ENCODE measurements at places on chromosomes 4 and X.

DNA sequence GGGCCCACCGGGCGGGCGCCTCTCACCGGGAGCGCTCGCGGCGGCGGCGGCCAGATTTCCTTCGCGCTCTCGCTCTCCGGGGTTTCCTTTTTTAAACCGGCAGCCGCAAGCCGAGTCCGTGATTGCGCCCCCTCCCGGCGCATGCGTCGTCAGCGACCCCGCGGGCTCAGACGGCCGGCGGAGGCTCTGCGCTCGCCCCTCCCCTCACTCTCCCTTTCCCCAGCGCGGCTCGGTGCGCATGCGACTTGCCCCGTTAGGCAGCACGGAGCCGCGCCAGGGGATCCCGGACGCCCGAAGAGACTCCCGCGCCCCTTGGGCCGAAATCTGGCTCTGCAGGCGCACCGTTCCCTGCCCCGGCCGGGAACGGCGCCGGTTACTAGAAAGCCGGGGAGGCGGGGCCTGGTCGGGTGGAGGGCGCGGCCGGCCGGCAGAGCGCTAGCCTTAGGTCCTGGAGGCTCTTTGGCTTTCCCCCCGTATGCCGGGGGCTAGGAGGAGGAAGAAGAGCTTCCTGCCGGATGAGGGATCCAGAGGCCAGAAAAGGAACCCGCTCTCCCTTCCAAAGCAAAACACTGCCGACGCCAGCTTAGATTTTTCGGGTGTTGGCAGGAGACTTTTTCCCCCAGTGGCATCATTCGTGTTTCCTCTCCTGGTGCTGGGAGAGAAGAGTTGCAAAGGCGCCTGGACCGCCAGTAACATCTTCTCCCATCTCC is at the start of gene CLOCK:
CLOCK (minus strand) TSS at position 154 of the 710 bp plus-strand sequence. CDS start 64,124 bp downstream, outside the sequence.
- DNase-seq, result peak; percentile 77
- H3K27ac ChIP-seq, result peak within 1 kb of the TSS; percentile 85
- H3K27me3 ChIP-seq, result no peaks in the 10 kb centered on the region
- H3K36me3 ChIP-seq, result no peaks in the 10 kb centered on the region

DNA sequence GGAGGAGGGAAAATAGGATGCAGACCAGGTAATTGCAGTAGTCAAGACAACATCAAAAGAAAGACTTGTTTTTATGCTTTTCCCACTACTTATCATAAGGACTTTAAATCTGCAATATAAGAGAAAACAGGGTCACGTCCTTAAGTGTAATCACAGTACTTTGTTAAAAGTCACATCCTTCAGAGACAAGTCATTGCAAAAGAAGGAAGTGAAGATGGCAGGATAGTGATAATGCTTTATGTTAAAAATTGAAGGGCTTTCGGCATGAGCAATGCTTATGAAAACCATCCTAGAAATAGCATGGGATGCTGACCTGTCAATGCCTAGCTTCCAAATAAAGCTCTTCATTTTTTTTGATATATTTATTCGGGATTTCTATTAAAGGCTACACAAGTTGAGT is 110.2 kb upstream of the TENM3 start:
- DNase-seq, result no peak
- no peaks in the 10 kb centered on the region for H3K4me1 ChIP-seq
- H3K36me3 ChIP-seq, result no peaks in the 10 kb centered on the region
- H3K27ac ChIP-seq, result no peak overlapping the region

DNA sequence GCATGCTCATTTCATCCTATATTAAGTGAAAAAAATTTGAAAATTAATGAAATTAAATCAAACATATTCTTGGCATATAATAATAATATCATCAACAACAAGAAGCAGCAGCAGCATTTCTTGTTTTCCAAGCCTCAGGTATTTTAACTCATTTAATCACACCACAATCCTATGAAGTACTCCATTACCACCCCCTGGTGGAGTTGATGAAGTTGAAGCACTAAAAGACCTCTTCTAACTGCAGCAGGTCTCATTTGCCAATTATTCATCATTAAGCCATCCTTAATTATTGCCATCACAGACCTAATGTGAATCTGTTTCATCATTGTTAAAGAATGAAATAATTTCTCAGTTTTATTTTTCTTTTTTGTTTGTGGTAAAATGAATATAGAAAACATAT is 801.4 kb upstream of the GRID2 start:
- DNase-seq, result no peak
- H3K36me3 ChIP-seq, result no peaks in the 10 kb centered on the region
- H3K27me3 ChIP-seq, result no peaks in the 10 kb centered on the region
- no peak overlapping the region for H3K27ac ChIP-seq
- H3K4me1 ChIP-seq, result no peaks in the 10 kb centered on the region
- H3K4me3 ChIP-seq, result no peak overlapping the region

DNA sequence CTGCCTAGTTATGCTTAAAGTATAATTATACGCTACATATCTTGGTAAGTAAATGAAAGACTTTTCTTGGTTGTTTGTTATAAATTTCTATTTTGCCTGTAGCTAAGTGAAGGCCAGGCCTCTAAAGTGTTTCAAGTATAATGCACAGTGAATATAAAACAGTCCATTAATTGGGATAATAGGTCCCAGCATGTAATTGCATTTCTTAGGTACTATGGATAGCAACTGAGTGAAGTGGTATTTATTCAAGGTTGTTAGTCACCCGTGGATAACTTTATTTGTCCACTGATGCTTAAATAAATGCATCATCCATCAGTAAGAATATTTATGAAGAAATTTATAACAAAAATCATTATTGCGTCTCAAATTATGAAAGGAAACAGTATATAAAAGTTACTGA is 59.1 kb downstream of the TEX13C start:
- no peak overlapping the region for H3K27ac ChIP-seq
- no peak for DNase-seq
- no peak overlapping the region for H3K4me3 ChIP-seq
- H3K27me3 ChIP-seq, result no peaks in the 10 kb centered on the region
- no peaks in the 10 kb centered on the region for H3K36me3 ChIP-seq
- no peaks in the 10 kb centered on the region for H3K4me1 ChIP-seq

DNA sequence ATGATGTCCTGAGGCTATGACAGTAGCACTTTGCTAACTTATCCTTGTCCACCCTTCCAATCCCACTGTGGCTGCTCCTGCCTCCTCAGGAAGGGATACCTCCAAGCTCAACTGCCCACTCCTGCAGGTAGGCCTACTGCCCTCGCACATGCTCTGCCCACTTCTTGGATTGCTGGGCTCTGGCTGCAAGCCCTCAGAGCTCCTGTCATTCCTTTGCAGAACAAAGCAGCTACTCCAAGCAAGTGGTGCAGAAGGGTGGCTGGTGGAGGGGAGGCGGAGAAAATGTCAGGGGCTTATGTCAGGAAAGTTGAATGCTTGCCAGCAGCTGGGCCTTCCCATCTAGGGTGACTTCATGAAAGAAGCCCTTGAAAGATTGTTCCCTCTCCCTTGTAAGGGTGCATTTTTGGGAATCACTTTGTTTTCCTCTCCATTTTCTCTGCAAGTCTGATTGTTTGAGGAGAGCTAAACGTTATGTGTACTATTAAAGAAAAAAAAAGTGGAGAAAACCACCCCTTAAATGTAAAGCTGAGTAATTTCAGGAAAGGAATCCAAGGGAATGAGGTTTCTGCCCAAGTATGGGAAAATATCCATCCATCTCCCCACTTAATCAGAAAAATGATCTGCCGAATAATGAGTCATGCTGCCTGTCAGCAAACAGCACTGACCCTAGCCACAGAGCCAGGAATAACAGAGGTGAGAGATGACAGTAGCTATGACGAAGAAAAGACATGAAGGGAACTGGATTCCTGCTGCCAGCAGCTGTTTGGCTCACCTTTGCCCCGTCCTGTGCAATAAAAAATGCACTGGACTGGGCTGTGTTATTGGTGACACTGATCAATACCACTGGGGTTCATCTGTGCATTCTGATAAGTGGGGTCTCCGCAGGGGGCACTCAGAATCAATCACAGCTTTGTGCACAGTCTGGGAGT is 102.0 kb downstream of the RTL5 start:
- H3K27me3 ChIP-seq, result no peaks in the 10 kb centered on the region
- DNase-seq, result no peak
- H3K36me3 ChIP-seq, result no peaks in the 10 kb centered on the region
- H3K4me1 ChIP-seq, result no peaks in the 10 kb centered on the region
- no peak overlapping the region for H3K4me3 ChIP-seq

DNA sequence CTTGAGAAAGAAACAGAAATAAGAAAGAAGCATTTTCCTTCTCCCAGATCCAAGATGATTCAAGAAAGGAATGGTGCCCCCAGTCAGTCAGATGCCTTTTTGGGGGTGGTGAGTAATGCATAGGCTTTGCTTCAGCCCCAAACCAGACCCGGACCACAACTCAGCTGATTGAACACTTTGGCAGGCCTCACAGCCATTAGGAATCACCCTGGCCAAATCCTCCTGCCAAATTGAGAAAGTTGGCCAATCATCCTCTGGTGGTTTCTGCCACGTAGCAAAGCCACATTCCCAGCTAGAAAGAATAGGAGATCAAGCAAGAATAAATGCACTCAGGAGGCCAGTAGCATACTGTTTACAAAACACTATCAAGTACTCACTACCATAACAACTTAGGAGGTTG is 33.7 kb downstream of the FRMD7 start:
- no peaks in the 10 kb centered on the region for H3K4me1 ChIP-seq
- H3K27me3 ChIP-seq, result no peaks in the 10 kb centered on the region
- no peak for DNase-seq
- no peaks in the 10 kb centered on the region for H3K36me3 ChIP-seq
- no peak overlapping the region for H3K4me3 ChIP-seq

GRCh38 chrX:115968436-115969252 is 201.9 kb upstream of the AGTR2 start:
- no peaks in the 10 kb centered on the region for H3K27me3 ChIP-seq
- no peak overlapping the region for H3K27ac ChIP-seq
- DNase-seq, result no peak
- no peaks in the 10 kb centered on the region for H3K36me3 ChIP-seq
- no peak overlapping the region for H3K4me3 ChIP-seq
- H3K4me1 ChIP-seq, result no peaks in the 10 kb centered on the region

DNA sequence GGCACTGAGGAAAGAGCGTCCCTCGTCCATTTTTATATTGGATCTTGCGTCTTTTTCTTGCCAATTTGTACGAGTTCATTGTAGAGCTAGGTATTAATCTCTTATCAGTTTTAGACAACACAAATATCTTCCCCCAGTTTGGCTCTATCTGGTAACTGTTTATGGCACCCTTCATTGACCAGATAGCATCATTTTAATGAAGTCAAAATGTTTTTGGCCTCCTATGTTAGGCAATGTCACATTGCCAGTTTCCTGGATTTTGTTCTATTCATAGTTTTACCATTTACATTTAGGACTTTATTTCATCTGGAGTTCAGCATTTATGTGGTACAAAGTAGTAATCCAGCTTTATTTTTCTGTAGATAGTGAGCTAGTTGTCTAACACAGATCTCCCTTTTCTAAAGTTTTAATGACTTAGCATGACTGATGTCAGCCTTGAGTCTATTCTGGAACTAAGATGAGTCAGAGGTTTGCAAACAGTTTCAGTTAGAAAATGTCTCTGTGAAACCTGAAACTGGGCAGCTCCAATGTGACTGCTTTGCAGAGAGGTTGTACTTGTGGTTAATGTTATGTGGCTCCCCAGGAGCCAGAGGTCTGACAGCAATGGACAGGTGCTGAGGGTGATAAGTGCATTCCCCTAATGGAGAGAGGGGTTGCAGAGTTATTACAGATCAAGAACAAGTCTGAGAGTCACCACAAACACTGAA is 5.3 kb upstream of the STBD1 start:
- H3K4me3 ChIP-seq, result no peak overlapping the region
- no peaks in the 10 kb centered on the region for H3K36me3 ChIP-seq
- DNase-seq, result no peak

DNA sequence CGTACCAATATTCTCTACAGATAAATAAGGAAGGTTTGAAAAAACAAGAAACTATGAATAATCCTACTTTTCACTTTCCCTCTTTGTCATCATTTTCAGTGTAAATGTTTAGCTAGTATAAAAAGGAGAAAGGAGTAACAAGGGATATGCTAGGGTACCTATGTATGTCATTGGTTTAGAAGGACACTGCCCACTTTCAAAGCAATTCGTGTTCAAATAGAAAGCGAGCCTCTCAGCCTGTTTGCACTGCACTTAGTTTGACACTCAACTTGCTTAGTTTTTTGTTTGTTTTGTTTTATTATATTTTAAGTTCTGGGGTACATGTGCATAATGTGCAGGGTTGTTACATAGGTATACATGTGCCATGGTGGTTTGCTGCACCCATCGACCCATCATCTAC is 21.6 kb upstream of the RXFP1 start:
- H3K27me3 ChIP-seq, result no peaks in the 10 kb centered on the region
- no peaks in the 10 kb centered on the region for H3K4me1 ChIP-seq
- H3K36me3 ChIP-seq, result no peaks in the 10 kb centered on the region
- no peak overlapping the region for H3K27ac ChIP-seq
- no peak for DNase-seq

- no peak overlapping the region for H3K4me3 ChIP-seq
- DNase-seq, result no peak
- no peak overlapping the region for H3K27ac ChIP-seq
- no peaks in the 10 kb centered on the region for H3K27me3 ChIP-seq
- no peaks in the 10 kb centered on the region for H3K4me1 ChIP-seq
Measured at GRCh38 chrX:68919707-68920106, 90.9 kb downstream of the EFNB1 start.

DNA sequence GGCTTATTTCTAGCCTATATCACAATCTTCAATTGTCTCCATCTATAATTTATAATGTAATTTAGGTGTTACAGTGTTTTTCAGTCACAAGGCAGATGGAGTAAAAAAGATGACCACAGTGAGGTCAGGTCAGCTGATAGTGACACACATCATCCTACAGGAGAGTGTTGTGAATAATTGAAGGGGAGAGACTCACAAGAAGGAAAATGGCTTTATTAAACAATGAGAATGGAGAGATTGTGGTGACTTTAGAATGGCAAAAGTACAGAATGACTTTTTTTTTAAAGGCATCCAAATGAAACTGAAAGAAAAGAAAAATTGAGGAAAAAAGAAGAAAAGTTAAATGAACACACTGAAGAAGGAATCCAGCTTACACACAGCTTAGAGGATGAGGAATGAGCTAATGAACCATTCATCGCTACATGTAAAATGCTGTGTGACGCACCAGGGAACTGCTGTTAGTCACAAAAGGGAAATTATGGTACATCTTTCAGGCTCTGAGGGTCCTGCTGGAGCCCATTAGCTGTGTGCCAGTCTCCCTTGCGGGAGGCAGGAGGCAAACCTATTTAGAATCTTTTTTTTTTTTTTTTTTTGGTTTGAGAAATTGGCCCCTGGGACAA is 56.6 kb downstream of the SPRY1 start:
- H3K4me1 ChIP-seq, result no peaks in the 10 kb centered on the region
- H3K36me3 ChIP-seq, result no peaks in the 10 kb centered on the region
- no peak overlapping the region for H3K4me3 ChIP-seq
- no peak for DNase-seq
- H3K27ac ChIP-seq, result no peak overlapping the region

- H3K36me3 ChIP-seq, result no peaks in the 10 kb centered on the region
- DNase-seq, result no peak
- no peak overlapping the region for H3K4me3 ChIP-seq
- no peak overlapping the region for H3K27ac ChIP-seq
- H3K27me3 ChIP-seq, result no peaks in the 10 kb centered on the region
Measured at GRCh38 chr4:78542373-78542772, 9.2 kb upstream of the ANXA3 start.

- no peak overlapping the region for H3K4me3 ChIP-seq
- peaks cover 6% of the 10 kb centered on the region for H3K4me1 ChIP-seq
- H3K27me3 ChIP-seq, result peaks cover 29% of the 10 kb centered on the region
- H3K36me3 ChIP-seq, result no peaks in the 10 kb centered on the region
- no peak overlapping the region for H3K27ac ChIP-seq
- no peak for DNase-seq
Measured at GRCh38 chr4:7195141-7195515, 2.8 kb downstream of the SORCS2 start.

- H3K4me3 ChIP-seq, result no peak overlapping the region
- H3K27me3 ChIP-seq, result no peaks in the 10 kb centered on the region
- no peak overlapping the region for H3K27ac ChIP-seq
- H3K36me3 ChIP-seq, result no peaks in the 10 kb centered on the region
- no peak for DNase-seq
- no peaks in the 10 kb centered on the region for H3K4me1 ChIP-seq
Measured at GRCh38 chrX:1914606-1915365, 299.9 kb downstream of the ASMT start.

Data from effector memory CD4-positive, alpha-beta T cell (primary cell).